ENCODE measurements at places on chromosomes 6 and 20. TPM values are rescaled to one million over a fixed set of nuclear protein-coding genes. Genes with fewer than 3 reads are reported as not detected.

DNA sequence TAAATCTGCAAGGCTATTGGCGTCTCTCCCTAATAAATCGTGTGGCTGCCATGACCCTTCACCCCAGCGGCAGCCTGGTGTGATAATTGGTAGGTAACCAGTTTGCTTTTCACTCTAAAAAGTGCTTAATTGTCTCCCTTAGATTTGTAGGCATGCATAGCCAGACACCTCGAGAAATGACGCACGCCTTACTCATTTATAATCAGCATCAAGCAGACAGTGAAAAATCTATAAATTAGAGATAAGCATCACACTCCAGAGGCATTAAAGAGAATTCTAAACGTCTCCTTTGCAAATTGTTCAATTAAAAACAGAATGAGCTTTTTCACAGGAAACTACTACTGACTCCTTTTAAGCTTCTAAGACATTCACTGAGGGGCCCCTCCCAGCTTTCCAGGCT is 110.2 kb upstream of the RPS6KA2 start:
- H3K27me3 ChIP-seq, result no peaks in the 10 kb centered on the region
- no peak for DNase-seq
- no peaks in the 10 kb centered on the region for H3K36me3 ChIP-seq
- peaks cover 19% of the 10 kb centered on the region for H3K4me1 ChIP-seq
- no peak overlapping the region for H3K4me3 ChIP-seq
- no peak overlapping the region for H3K27ac ChIP-seq

GRCh38 chr6:106730264-106730663 is 100.9 kb downstream of the QRSL1 start:
- H3K27me3 ChIP-seq, result no peaks in the 10 kb centered on the region
- H3K36me3 ChIP-seq, result no peaks in the 10 kb centered on the region
- peaks cover 9% of the 10 kb centered on the region for H3K4me1 ChIP-seq
- H3K27ac ChIP-seq, result peak overlapping the region; percentile 73

- H3K4me3 ChIP-seq, result no peak overlapping the region
- H3K4me1 ChIP-seq, result no peaks in the 10 kb centered on the region
- H3K36me3 ChIP-seq, result no peaks in the 10 kb centered on the region
- no peak overlapping the region for H3K27ac ChIP-seq
- peaks cover 84% of the 10 kb centered on the region for H3K27me3 ChIP-seq
- no peak for DNase-seq
Observed at GRCh38 chr20:63150911-63151531, 64.9 kb downstream of the YTHDF1 start.

- H3K36me3 ChIP-seq, result no peaks in the 10 kb centered on the region
- DNase-seq, result no peak
- no peaks in the 10 kb centered on the region for H3K27me3 ChIP-seq
- H3K4me1 ChIP-seq, result peaks cover 15% of the 10 kb centered on the region
- H3K27ac ChIP-seq, result no peak overlapping the region
- H3K4me3 ChIP-seq, result no peak overlapping the region
Observed at GRCh38 chr6:45681860-45682511, 304.3 kb upstream of the SUPT3H start.

DNA sequence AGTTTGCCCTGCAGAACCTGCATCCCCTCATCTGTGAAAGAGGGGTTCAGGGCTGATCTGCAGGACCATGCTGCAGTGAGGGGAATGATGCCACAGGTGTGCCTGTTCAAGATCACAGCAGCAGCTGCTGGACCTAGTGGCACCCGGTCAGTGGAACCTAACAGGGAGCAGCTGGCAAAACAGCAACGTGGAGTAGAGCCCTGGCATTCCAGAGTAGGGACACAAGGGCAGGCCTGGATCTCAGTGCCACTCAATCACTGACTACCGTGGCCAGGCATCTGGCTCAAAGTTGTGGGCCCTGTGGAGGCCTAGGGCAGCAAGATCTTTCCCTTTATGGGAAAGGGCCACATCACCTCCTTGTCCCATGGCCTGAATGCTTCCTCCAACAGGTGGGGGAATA is 62.2 kb downstream of the INSM1 start:
- no peak for DNase-seq
- no peak overlapping the region for H3K4me3 ChIP-seq
- no peak overlapping the region for H3K27ac ChIP-seq
- H3K36me3 ChIP-seq, result peaks cover 32% of the 10 kb centered on the region
- no peaks in the 10 kb centered on the region for H3K4me1 ChIP-seq
- H3K27me3 ChIP-seq, result no peaks in the 10 kb centered on the region

DNA sequence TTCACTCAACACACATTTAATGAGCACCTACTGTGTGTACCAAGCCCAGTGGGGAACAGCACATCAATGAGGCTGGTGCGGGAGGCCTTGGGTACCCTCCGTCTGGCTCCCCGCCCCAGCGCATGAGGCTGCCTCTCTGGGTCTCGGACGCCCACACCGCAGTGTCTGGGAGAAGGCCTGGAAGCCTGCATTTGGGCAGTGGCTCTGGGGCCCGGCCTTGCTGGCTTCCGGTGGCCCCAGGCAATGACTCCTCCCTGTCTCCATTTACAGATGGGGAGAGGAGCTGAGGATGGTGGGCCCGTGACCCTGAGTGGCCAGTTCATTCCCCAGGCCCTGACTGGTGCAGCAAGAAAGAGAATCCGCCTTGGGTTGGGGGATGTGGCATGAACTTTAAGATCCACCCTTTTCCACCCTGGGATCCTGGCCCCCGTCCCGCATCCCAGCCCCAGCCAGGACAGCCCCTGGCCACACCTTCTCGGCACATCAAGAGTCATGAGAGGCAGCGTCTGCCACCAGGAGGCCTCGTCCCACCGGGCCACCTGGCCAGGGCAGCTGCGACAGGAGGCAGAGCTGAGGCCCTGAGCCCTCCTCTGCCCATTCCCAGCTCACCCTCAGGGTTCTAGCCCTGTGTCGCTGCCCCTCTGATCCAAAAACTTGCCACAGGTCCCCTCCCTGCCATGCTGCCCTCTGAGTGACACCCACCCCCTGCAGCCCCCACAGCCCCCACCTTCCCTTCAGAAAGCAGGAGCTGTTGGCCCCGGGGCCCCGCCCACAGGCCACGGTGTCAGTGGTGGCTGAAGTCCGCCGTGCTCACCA is 17.5 kb upstream of the MRGBP start:
- H3K36me3 ChIP-seq, result no peaks in the 10 kb centered on the region
- peaks cover 33% of the 10 kb centered on the region for H3K27me3 ChIP-seq
- H3K27ac ChIP-seq, result no peak overlapping the region

DNA sequence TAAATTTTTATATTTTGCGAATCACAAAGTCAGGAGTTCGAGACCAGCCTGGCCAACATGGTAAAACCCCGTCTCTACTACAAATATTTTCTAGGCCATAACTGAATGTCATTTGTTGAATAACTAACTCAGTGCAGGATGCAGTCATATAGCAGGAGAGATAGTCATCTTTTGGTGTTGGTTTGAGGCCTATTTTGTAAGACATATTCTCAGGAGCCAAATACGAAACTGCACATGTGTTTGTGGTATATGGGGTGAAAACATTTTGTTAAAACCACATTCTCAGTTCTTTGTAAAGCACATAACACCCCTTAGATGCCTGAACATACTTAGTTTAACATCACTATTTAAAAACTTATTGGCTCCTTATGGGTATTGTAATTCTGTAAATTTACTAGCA is 4.7 kb upstream of the ENPP5 start:
- peaks cover 12% of the 10 kb centered on the region for H3K4me1 ChIP-seq
- DNase-seq, result peak; percentile 37
- no peak overlapping the region for H3K27ac ChIP-seq
- peaks cover 6% of the 10 kb centered on the region for H3K27me3 ChIP-seq

DNA sequence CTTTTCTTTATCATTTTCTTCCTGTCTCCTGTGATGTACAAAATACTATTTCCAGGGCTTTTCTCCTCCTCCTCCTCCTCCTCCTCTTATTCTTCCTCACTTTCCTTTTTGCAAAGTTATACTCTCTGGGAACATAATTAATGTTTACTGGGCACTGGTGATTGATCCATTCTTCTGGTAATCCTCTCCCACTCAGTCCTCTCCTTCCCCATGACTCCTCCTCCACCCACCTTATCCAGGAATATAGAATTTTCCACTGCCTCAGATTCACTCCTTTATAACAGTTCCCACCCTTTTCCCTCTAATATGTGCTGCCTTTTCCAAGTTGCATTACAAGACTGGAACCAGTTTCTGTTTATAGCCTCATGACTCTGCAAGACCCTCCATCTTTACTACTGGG is 62.5 kb upstream of the IYD start:
- H3K4me1 ChIP-seq, result no peaks in the 10 kb centered on the region
- H3K36me3 ChIP-seq, result no peaks in the 10 kb centered on the region
- H3K27me3 ChIP-seq, result no peaks in the 10 kb centered on the region
- DNase-seq, result no peak

- no peaks in the 10 kb centered on the region for H3K27me3 ChIP-seq
- no peak for DNase-seq
- no peaks in the 10 kb centered on the region for H3K4me1 ChIP-seq
- H3K36me3 ChIP-seq, result no peaks in the 10 kb centered on the region
Observed at GRCh38 chr6:163878698-163879097, 464.2 kb downstream of the QKI start.

DNA sequence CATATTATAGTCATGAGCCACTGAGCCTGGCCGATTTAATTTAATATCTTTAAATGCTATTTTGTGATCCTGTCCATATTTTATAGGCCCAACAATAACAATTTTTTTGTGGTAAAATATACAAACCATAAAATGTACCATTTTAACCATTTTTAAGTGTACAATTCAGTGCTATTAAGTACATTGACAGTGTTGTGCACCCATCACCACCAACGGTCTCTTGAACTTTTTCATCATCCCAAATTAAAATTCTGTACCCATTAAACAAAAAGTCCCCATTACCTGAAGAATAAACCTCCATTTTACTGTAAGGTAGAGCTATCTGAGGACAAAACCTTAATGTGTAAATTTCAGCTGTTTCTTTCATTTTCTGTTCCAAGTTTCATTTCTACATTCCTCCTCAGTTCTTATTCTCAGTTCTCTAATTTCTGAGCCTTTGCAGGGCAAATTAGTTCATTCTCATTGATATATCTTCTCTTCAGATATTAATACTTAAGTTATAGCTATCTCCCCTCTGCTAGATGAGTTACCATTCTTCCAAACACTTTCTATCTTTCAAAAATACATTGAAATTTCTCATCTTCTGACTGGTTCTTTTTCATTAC is 10.3 kb downstream of the MTO1 start:
- peaks cover 100% of the 10 kb centered on the region for H3K36me3 ChIP-seq
- no peaks in the 10 kb centered on the region for H3K4me1 ChIP-seq
- H3K27me3 ChIP-seq, result no peaks in the 10 kb centered on the region
- DNase-seq, result no peak

DNA sequence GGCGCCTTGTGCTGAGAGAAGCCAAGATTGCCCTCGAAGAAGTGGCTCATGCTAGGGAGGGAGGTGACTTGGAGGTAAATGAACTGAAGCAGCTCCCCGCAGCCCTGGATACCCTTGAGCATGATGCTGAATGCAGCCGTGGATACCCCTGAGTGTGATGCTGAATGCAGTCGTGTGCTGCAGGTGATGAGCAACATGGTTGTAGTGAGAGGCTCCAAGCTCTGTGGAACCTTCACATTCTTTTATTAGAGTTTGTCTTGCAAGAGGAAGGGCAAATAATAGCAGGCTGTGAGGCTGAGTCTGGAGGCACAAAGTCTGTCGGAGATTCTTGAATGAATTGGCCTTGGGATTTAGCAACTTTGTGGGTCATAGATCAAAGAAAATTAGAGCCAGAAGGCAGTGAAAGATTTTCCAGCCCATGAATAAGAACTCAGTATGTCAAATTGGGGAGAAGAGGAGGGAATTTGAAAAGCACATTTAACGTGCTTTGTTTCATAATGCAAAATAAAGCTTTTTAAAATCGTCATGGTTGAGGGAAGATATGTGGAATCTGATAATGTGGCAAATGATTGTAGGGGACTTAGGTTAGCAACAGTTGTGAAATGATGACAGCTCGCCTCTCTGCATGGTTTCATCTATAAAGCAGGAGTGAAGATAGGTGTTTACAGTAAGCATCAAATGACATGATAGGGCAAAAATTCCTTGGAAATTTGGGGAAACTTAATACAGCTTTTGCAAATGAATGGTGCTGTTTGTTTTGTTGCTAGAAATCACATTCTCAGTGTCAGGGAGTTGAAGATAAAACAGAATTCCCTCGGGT is 120.1 kb upstream of the TIAM2 start:
- no peaks in the 10 kb centered on the region for H3K27me3 ChIP-seq
- no peak for DNase-seq
- no peaks in the 10 kb centered on the region for H3K36me3 ChIP-seq
- H3K27ac ChIP-seq, result no peak overlapping the region
- H3K4me3 ChIP-seq, result no peak overlapping the region

GRCh38 chr6:133892813-133893691 is 4.1 kb downstream of the TCF21 start:
- H3K36me3 ChIP-seq, result no peaks in the 10 kb centered on the region
- peaks cover 9% of the 10 kb centered on the region for H3K27me3 ChIP-seq
- peaks cover 61% of the 10 kb centered on the region for H3K4me1 ChIP-seq
- H3K27ac ChIP-seq, result peak overlapping the region; percentile 75
- no peak for DNase-seq

DNA sequence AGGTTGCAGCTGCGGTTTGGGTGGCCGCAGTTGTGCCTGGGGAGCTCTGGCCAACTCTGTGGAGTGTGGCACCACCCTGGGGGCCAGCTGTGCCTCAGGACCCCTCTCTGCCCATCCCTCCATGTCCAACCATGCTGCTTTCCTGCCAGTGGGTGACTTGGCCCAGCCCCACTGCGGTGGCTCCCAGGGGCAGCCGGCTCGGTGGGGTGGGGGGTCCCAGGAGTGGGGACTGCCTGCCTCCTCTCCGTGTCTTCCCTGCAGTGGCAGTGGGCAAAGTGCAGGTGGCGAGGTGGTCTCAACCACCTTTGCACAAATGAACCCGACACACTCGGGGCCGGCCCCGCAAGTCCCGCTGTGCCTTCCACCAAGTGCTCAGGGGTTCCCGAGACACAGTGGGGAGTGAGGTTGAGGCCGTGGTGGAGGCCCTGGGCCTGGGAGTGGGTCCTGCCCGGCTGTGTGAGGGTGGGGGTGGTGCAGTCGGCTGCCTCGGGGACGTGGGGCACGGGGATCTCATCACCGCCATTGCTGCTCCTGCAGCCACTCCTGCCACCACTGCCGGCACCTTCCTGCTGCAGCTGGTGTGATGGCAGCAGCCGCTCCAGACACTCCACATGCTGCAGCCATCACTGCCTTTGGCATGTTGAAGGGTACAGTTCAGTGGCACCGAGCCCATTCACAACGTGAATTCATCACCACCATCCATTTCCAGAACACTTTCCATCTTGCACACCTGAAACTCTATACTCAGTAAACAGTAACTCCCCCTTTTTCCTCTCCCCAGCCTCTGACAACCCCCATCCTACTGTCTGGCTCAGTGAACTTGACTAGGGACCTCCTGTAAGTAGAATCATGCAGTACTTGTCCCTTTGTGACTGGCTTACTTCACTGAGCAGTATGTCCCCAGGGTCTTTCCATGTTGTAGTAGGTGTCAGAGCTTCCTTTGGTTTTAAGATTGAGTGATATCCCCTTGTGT is 10.7 kb upstream of the SLCO4A1 start:
- no peaks in the 10 kb centered on the region for H3K36me3 ChIP-seq
- H3K4me1 ChIP-seq, result no peaks in the 10 kb centered on the region
- H3K4me3 ChIP-seq, result no peak overlapping the region
- DNase-seq, result no peak

- H3K36me3 ChIP-seq, result no peaks in the 10 kb centered on the region
- no peaks in the 10 kb centered on the region for H3K27me3 ChIP-seq
- no peak overlapping the region for H3K4me3 ChIP-seq
Observed at GRCh38 chr6:63236398-63236817, 25.1 kb downstream of the FKBP1C start.

GRCh38 chr6:3403238-3404173 is 53.3 kb downstream of the SLC22A23 start:
- no peaks in the 10 kb centered on the region for H3K36me3 ChIP-seq
- peak overlapping the region; percentile 78 for H3K27ac ChIP-seq

Gene PRDM13
- total RNA-seq, result not detected

Gene TRAPPC3L
- not detected for total RNA-seq

Gene PIGU
- total RNA-seq, result 1.8 TPM

Gene CABLES2
- 1.4 TPM for total RNA-seq

Data from stomach (tissue), 19 donors.